HT1080 (cell line): ENCODE measurements at places on chromosomes 4 and X.

- DNase-seq = no peak
Observed at GRCh38 chr4:143320113-143320512, 16.6 kb upstream of the GAB1 start.

- no peak for DNase-seq
Observed at GRCh38 chrX:111444881-111445280, 32.9 kb upstream of the DCX start.

GRCh38 chr4:64340218-64341110, 68.8 kb downstream of the TECRL start:
- DNase-seq = no peak

- DNase-seq = no peak
Observed at GRCh38 chr4:81021142-81021944, 9.2 kb upstream of the BMP3 start.

GRCh38 chr4:141435446-141436225, 200.7 kb upstream of the IL15 start:
- no peak for DNase-seq
